AG10803 (cell line): ENCODE measurements at places on chromosomes 2 and 18.

- DNase-seq = no peak
These were observed 92.3 kb upstream of the CTDP1 start for GRCh38 chr18:79587226-79587741.

DNA sequence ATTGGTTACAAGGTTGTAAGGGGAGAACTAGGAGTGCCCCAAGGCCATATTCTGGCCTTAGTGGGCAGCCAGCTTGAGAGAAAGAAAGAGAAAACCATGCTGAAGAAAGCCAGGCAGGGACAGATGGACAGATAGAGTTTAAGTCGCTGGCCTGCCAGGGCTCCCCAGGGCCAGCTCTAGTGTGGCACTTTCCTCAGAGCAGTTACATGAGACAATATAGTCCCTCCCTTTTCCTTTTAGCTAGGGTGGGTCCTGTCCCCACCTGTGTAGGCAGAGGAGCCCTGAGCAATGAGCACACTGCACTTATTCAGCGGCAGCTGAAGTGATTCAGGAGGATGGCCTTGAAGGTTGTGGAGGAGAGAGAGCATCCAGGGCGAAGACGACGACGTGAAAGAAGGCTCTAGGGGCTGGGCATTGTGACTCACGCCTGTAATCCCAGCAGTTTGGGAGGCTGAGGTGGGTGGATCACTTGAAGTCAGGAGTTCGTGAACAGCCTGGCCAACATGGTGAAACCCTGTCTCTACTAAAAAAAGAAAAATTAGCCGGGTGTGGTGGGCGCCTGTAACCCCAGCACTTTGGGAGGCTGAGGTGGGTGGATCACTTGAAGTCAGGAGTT is 152.0 kb upstream of the SLC1A4 start:
- DNase-seq = peak; percentile 63

DNA sequence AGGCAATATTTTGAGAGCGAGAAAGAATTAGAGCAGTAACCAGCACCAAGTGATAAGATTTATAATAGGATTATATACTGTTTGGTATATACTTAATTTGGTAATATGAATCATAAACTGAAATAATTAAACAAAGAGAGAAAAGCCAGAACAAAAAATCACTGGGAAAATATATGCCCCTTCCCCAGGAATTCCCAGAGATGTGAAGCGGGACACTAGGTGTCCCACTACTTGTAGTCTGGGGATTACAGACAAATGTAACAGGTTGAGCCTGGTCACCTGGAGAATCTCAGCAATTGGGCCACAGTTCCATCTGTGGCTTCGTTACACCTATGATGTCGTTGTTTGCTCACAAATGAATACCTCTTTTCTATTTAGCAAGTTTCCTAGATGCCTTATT is 256.1 kb upstream of the CHAC2 start:
- DNase-seq = no peak

- DNase-seq = peak; percentile 41
These were observed 66.5 kb downstream of the GLS start for GRCh38 chr2:190947141-190947540.

- DNase-seq = no peak
These were observed 1.9 kb downstream of the PIEZO2 start for GRCh38 chr18:11147371-11147951.

GRCh38 chr2:33167622-33168245 is 221.0 kb downstream of the LTBP1 start:
- DNase-seq = peak; percentile 7

GRCh38 chr2:235432741-235433520 is 60.9 kb upstream of the AGAP1 start:
- DNase-seq = peak; percentile 9

DNA sequence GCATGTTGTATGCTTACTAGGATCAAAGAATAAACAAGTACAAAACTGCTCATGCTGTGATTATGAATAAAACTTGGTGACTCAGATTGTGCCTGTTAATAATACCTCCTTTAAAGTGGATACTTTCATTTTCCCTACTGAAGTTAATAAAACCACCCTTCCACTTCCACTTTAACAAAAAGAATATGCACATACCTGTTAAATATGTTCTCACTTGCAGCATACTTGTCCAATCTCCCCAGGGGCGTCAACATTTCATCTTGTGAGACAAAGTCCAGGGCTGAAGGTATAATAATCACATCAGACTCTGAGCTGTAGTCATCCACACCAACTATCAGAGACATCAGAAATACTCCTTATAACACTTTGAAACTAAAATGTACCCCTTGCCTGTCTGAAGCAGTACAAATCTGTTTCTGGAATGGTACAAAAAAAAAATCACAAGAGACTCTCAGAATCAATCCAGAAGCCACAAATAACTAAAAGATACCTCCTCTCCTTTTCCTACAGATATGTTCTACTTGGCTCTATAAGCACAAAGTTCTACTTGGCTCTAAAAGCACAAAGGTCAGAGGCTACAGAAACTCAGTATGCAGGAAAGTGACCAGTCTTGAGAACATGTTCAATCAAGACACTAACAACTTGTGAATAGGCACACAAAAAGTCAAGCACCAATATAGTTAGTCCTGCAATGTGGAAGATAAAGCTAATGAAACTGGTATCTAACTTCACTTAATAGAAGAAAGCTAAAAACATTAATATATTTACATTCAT is 19.3 kb downstream of the PPP4R1 start:
- DNase-seq = no peak

DNA sequence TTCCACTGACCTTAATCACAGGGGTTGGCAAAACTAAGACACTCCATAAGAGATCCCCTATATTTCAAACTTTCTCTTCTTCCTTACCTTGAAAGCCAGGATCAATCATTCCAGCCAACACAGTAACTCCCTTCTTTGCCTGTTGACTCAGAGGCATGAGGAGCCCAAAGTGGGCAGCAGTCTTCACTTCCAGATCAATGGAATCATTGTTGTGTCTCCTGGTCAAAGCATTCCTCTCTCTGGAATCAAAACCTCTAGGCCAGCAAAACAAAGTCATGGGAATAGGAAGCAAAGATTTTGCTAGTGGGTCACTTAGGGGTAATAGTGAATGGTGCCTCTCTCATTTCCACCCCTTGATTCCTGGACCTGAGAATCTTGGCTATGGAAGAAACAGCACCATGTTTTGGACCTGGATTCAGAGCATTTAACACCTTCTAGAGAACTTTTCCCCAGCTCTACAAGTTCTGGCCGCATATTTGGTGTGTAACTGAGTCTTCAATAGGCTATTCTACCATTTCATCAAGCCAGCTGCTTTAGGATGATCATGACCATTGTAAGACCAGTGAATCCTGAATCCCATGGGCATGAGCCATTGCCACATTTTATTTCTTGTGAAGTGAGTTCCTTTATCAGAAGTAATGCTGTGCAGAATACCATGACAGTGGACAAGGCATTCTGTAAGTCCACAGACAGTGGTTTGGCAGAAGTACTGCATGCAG is 65.7 kb upstream of the SERPINE2 start:
- DNase-seq = peak; percentile 31

- DNase-seq = no peak
These were observed 365.3 kb downstream of the SATB2 start for GRCh38 chr2:199092419-199092818.

- no peak for DNase-seq
These were observed 207.0 kb upstream of the HAAO start for GRCh38 chr2:42999391-42999841.

DNA sequence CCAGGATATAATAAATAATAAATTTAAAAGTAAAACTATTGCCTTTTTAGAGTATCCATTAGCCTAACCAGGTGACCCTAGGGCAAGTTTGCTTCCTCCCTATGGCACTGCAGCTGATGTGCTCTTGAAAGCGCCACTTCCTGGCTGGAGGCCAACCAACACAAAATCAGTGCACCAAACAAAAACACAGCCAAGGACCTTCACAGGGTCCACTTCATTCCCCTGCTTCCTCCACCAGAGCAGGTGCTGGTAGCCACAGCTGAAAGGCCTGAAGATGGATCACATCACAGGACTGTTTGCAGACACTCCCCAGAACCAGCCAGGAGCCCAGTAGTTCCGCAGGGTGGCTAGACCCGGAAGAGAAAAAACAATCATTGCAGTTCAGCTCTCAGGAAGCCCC is 108.8 kb downstream of the TWIST2 start:
- DNase-seq = no peak

- DNase-seq = peak; percentile 59
These were observed 8.2 kb upstream of the TMEM182 start for GRCh38 chr2:102753563-102754159.

GRCh38 chr2:147927053-147927588 is 82.3 kb downstream of the ACVR2A start:
- DNase-seq = no peak

DNA sequence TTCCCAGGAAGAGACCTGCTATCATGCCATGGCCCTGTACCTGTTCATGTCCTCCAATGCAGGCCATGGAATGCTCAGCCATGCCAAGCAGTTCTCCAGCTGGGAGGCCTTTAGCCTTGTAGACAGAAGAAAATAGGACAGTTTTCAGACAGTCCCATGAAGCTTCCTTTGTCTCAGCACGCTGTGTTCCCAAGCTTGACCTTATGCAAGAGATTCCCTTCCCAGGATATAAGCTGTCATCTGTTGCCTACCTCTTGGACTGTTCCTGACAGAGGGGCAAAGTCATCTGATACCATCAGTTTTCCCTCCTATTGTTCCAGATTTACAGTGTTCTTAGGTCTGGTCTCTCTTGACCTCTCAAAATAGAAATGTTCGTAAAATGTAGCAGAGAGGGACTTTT is 96.6 kb upstream of the EML6 start:
- DNase-seq = no peak

DNA sequence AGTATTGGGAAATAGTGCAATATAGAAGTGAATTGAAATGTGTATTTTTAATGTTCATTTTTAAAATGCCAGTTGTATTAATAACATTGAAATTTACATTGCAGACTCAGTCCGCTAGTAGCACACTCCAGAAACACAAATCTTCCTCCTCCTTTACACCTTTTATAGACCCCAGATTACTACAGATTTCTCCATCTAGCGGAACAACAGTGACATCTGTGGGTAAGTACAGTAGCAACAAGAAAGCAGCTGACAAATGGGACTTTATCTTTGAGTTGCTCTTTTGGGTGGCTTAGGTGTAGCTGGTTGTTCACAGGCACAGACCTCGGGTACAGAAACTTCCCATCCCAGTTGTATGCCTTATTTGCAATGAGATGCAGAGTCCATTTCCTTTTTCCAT is 118.2 kb upstream of the IL1R2 start:
- DNase-seq = no peak

DNA sequence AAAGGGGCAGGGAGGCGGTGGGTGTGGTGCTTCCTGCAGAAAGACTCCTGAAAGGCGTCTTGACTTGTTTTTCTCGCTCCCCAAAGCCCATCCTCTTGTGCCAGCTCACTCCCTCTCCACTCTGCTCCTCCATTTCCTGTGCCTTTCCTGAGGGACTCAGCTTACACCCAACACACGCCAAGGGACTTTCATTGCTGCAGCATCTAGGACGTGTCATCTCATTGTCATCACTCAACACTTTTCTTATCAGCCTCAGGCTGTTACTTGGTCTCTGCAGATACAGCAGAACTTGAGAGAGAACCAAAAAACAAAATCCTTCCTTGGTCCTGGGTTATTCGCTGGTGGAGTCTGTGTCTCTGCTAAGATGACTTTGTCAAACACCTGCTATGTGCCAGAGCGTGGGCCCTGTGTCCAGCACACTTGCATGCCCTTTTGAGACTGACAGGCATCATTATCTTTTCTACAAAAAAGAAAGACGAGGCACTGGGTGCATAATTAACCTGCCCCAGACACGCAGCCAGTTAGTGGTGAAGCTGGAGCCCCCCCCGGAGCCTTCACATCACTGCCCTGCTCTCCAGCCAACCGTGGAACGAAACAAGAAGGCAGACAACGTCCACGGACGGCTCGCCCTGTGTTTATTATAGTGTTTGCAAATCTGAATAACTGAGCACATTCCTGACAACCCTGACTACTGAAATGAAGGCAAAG is 261.7 kb upstream of the HDAC4 start:
- no peak for DNase-seq
